ENCODE measurements at places on chromosomes 11 and 22. TPM values are rescaled to one million over a fixed set of nuclear protein-coding genes. Genes with fewer than 3 reads are reported as not detected.

GRCh38 chr22:45069925-45070324 is 60.1 kb upstream of the PHF21B start:
- DNase-seq: no peak

GRCh38 chr11:20060181-20060580 is 100.1 kb downstream of the DBX1 start:
- no peak for DNase-seq

The OR51B4 gene
- not detected for total RNA-seq

The NOX4 gene
- total RNA-seq: 1.4 TPM

The OSM gene
- total RNA-seq: not detected

- DNase-seq: no peak
Measured at GRCh38 chr11:2548596-2548995, 103.8 kb downstream of the KCNQ1 start.

GRCh38 chr11:77886401-77886800 is 65.5 kb downstream of the AAMDC start:
- DNase-seq: no peak

DNA sequence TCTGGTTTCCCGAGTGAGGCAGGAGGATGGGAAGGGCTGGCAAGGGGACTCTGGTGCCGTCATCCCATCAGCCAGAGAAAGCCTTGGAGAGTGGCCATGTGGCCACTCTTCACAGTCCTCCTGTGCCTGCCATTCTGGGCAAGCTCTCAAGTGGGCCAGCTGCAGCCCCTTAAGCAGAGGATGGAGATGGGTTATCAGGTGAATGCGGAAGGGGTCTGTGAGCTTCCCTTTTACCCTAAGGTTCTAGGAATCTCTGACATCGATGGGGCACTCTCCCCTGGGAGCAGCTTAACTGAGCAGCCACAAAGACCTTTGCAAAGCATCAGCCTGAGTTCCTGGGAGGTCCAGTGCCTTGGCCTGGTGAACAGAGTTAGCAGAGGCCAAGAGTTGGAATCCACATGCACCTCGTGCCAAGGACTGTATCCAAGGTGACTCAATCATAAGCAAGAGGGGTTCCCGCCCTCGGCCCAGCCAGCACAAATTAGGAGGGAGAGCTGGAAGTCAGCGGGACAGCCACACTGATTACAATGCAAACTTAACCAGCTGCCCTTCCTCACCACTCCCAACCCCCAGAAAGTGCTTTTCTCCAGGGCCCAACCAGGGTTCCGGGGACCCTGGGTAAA is 193.6 kb downstream of the BUD13 start:
- DNase-seq: no peak

The KRTAP5-8 gene
- 5.3 TPM for total RNA-seq

The CD3D gene
- total RNA-seq: 1.8 TPM

GRCh38 chr11:7115780-7116179 is 27.0 kb downstream of the RBMXL2 start:
- no peak for DNase-seq

DNA sequence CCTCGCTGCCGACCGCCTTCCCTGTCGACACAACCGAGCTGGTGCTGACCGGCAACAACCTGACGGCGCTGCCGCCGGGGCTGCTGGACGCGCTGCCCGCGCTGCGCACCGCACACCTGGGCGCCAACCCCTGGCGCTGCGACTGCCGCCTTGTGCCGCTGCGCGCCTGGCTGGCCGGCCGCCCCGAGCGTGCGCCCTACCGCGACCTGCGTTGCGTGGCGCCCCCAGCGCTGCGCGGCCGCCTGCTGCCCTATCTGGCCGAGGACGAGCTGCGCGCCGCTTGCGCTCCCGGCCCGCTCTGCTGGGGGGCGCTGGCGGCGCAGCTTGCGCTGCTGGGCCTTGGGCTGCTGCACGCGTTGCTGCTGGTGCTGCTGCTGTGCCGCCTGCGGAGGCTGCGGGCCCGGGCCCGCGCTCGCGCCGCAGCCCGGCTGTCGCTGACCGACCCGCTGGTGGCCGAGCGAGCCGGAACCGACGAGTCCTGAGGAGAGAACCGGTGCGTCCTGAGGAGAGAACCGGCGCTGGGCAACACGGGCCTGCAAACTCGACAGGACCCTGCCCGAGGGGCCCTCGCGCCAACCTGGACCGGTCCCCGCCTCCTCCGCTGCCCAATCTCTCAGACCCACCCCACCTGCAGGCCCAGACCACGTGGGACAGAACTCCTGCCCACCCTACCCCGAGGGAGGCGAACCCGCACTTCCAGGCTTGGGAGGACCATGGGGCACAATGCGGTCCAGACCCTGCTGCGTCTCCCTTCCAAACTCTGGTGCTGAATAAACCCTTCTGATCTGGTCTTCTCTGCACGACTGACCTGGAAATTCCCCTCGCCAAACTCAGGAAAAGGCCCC is 866 bp downstream of the GP1BB start:
- DNase-seq: no peak

- DNase-seq: no peak
Measured at GRCh38 chr11:47488674-47489394, 39.9 kb upstream of the RAPSN start.

DNA sequence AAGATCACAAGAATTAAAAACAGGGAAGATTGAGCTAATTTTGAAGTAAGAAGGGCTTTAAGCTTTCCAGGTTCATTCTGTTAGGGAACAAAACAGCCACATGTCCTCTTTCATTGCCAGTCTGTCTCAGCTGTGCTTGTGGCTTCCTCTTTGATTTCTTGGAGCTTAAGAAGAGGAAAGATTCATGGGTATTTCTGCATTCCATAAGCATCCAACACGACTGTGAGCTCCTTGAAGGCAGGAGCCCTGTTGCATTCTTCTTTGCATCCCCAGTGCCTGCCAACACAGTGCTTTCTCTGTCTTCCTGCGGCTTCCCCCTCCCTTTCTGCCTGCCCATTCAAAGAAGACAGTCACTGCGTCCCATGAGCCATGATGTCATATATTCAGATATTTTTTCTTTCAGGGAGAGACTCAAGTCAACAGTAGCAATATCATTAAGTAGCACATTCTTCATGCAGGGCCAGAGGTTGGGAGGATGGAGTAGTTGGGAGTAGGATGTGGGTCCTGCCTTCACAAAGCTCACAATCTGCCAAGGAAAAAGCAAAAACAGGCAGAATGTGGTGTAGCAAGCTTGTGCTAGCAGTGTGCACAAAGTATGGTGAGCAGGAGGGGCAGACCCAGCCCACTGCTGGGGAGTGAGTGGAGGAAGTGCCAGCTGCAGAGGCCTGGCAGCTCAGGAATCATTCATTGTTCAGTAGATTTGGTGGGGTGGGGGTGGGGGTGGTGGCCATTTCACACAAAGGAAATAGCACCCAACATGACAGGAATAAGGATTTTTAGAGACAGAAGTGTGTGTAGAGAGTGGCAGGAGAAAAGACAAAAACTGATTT is 162.1 kb upstream of the RASSF10 start:
- no peak for DNase-seq

DNA sequence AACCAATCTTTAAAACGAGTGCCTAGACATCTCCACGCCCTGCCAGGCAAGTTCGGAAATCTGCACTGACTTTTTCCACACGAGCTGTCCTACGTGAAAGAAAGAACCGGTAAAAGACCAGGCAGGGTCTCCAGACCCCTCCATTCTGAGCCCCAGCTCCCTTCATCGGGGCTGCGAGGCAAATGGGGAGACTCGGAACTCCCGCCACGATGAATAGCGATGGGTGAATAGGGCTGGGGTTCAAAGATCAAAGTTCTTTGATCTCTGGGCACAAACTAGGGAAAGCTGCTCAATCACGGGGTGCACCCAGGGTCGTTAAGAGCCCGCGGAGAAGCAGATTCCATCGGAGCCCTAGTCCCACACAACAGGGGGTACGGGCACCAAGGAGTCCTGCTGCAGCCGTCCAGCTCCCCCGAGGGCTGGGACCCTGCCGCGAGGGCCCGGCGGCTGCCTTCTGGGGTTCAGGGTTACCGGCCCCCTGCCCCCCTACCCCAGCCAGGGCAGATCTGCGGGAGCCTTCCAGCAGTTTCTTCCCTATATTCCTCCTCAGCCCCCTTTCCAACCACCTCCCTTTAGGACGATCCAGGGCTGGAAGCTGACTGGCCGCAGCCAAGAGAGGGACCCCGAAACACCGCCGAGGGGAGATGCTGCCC is 1.1 kb downstream of the LRP4 start:
- DNase-seq: no peak

- DNase-seq: no peak
Measured at GRCh38 chr22:29994943-29995342, 85.3 kb upstream of the HORMAD2 start.

The PYGM gene
- total RNA-seq: 1.2 TPM

The PRSS23 gene
- 29.1 TPM for total RNA-seq

- no peak for DNase-seq
Measured at GRCh38 chr11:66880496-66881450, 23.9 kb downstream of the LRFN4 start.

DNA sequence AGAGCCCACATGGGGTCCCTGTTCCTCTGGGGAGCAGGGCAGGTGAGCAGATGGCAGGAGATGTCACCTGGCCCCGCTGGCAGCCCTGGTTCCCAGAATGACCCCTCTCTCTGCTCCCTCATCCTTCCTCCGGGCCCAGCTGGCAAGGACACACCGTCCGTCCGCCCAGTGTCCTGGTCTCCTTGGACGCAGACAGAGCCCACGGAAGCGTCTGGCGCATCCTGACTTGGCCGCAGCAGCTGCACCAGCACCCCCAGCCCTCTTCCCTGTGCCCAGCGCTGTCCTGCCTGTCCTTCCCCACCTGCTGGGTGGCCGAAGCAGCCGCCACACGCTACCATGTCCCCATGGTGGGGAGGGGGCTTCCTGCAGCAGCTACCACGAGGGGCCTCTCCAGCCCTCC is 9.6 kb upstream of the CABP7 start:
- DNase-seq: no peak

The CTSD gene
- 596 TPM for total RNA-seq

DNA sequence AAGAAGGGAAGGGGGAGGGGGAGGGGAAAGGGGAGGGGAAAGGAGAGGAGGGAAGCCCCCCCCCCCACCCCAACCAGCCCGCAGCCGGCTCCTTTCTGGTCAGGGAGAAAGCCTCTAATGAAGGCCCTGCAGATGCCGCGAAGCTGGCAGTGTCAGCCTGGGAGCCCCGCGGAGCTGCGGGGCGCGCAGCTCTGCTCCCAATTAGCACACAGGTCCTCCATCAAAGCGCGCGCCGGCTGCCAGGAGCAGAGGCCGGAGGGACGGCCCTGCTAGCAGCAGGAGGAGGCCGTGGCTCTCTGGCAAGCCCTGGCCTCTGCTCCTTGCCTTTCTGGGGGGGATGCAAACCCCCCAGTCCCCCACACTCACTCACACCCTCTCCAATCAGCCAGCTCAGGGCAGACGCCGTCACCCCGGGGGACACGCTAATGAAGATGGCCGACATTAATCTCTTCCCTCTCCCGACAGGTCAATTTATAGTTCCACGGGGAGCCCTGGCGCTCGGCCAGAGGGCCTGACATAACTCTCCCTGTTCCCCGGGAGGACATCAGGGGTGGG is 70.5 kb upstream of the TCF20 start:
- no peak for DNase-seq

The CCDC15 gene
- 2.7 TPM for total RNA-seq

The KCNJ11 gene
- total RNA-seq: 1.7 TPM

DNA sequence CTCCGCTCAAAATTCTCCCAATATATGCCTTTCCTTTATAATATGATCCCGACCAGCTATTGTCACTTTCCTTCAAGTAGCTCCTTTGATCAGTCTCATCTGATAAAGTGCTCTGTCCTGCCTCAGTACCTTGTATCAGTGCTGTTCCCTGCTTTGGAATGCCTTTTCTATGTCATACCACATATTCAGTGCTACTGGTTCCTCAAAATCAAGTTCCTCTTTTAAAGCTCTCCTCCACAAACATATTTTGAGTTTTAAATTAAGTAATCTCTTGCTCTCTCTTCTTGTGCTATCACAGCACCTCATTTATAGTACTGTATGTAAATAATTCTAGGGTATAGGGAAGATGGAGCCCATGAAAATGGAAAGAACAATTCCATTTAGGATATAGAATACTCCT is 137.1 kb upstream of the CTSC start:
- DNase-seq: no peak

The C11orf16 gene
- not detected for total RNA-seq

DNA sequence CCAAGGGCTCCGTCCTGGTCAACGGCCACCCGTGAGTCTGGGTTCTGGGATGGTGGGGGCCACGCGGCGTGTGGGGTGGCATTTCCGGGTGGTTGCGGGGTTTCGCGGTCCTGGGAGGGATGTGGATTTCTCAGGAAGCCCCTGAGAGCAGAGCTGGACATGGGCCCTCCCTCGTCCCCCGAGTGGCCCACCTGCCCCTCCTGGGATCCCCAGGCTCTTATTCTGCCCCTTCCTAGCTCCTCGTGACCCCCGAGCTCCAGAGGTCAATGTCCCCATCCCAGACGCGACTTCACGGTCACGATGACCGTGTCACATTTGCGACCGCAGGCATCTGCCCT is 4.4 kb downstream of the MUC5AC start:
- no peak for DNase-seq

- no peak for DNase-seq
Measured at GRCh38 chr11:66017321-66017720, 5.5 kb downstream of the CST6 start.

DNA sequence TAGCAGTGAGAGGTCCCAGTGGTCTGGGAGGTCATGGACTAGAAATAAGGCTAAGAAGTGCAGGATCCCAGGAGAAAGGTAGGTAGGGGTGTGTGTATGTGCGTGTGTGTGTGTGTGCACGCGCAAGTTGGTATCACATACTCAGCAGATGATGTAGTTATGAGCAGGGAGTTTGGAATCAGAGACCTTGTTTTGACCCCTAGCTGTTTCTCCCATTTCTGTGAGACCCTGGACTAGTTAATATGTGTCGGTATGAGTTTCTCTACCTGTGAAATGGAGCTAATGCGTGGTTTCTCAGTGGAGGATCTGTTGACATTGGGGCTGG is 1.3 kb downstream of the SERPING1 start:
- no peak for DNase-seq

- DNase-seq: no peak
Measured at GRCh38 chr22:37994049-37994448, 9.7 kb upstream of the SOX10 start.

The CASP5 gene
- not detected for total RNA-seq

The APOA4 gene
- total RNA-seq: 3.9 TPM

GRCh38 chr11:95671768-95672167 is 117.8 kb downstream of the FAM76B start:
- no peak for DNase-seq

The CBX7 gene
- 38.1 TPM for total RNA-seq

The ZNF143 gene
- 20.5 TPM for total RNA-seq

DNA sequence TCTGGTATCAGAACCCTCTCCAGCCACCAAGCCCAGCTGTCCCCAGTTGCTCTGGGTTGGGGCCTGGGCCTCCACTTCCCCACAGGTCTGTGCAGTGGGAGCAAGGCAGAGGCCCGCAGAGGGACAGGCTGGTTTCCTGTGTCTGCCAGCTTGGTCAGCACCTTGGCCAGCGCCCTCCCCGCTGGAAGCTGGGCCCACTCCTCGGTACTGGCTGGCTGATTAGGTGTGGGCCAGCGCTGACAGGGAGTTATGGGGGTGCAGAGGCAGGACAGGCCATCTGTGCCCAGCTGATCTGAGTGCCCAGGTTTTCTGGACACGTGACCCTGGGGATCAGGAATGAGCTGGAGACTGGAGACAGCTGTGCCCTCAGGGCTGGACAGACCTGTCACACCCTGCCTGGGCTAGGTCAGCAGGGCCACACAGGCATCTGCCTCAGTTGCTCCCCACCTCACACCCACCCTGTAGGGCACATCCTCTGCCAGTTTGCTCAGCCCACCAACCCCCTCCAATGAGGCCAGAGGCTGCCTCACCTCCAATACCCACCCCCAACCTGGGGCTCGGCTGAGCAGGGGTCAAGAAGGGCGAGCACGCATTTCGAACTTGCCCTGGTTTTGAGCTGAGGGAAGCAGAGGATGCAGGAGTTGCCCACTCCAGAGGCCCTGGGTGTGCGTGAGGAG is 175.3 kb downstream of the IGLL1 start:
- peak; percentile 53 for DNase-seq

- DNase-seq: peak; percentile 86
Measured at GRCh38 chr11:63999349-64000025, 13.2 kb downstream of the OTUB1 start.

Data from suprapubic skin (tissue), 4 donors.